GM10248 (cell line): ENCODE measurements at places on chromosomes 7 and 10.
A peak's percentile ranks its signal among the peaks of the same experiment; 100 is the strongest.

GRCh38 chr10:76697923-76698322, 939.7 kb downstream of the KCNMA1 start:
- no peak for DNase-seq

DNA sequence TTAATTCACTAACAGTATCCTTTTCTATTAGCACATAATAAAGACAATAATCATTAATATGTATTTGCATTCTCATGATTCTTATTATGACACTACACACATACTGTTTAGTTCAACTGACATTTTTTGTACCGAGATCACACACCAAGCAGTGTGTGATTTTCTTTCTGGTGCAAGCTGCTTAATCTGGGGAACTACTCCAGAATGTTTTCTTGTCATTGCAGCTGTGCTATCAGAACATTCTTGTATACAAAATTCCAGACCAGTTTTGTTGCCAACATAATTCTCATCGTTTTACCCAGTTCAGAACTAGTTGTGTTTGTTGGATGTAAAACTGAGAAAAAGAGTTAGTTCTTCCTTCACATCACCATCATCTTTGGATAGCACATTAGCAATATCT, 37.4 kb downstream of the VKORC1L1 start:
- DNase-seq = no peak

- no peak for DNase-seq
Measured at GRCh38 chr7:24786941-24787340, 29.7 kb upstream of the GSDME start.

- no peak for DNase-seq
Measured at GRCh38 chr10:3136336-3136735, 36.2 kb downstream of the PITRM1 start.

GRCh38 chr7:78924581-78924980, 528.9 kb downstream of the MAGI2 start:
- DNase-seq = no peak

GRCh38 chr10:36476399-36476798, 649.0 kb upstream of the ANKRD30A start:
- DNase-seq = no peak

- DNase-seq = no peak
Measured at GRCh38 chr10:109853921-109854320, 69.4 kb downstream of the XPNPEP1 start.

- DNase-seq = no peak
Measured at GRCh38 chr7:101612885-101613515, 16.1 kb downstream of the MYL10 start.

DNA sequence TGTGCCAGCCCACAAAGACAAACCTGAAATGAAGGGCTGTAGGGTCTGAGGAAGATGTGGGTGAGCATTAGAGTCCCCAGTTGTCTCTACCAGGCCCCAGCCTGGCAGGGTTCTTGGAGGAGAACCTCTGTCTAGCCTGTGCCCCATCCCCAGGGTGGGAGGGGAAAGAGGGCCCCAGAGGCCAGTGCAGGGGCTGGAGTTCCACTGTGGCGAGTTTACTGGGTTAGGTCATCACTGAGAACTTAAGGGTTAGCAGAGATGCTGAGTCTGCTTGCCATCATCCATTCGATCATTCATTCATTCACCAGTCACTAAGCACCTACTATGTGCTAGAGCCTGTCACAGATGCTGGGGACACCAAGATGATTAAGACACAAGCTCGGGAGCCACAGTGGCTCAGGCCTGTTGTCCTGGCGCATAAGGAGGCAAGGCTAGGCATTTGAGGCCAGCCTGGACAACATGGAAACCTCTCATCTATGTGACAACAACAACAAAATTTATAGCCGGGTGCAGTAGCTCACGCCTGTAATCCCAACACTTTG, 2.6 kb downstream of the ANKRD2 start:
- DNase-seq = no peak

DNA sequence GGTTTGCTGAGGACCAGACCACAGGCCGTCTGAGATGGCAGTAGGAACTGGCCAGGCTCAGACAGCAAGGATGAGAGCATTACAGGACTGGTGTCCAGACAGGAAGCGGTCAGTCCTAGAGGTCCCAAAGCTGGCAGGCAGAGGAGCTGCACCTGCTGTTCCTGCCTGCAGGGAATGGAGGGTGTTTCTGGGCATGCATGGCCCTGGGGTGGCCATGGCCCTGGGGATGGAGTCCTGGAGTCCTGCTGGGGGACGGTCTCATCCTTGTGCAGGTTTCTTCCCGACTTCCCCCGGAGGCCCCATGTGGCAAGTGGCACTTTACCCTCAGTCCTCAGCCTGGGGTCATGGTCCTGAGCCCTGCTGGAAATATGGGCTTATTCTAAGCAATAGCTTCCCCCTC, 274.9 kb upstream of the ADARB2 start:
- no peak for DNase-seq

DNA sequence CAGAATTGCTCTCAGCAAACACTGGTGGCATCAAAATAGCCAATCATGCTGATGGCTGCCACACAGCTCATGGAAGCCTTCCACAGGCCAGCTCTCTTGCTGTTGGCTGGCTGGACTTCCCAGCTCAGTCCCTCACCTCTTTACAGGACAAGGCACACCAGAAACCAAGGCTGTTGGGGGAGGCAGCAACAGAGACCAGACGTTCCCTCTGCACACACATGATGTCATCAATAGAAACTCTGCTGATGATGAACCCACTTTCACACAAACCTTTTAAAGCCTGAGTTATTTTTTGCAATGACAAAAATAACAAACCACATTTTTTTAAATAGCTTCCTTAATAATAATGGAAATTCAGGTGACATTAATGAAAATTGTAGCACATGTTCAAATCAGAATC, 300.9 kb upstream of the C7orf33 start:
- peak; percentile 31 for DNase-seq

GRCh38 chr7:133635541-133635940, 382.7 kb downstream of the EXOC4 start:
- no peak for DNase-seq

GRCh38 chr10:127228195-127228787, 31.9 kb upstream of the INSYN2A start:
- DNase-seq = no peak

DNA sequence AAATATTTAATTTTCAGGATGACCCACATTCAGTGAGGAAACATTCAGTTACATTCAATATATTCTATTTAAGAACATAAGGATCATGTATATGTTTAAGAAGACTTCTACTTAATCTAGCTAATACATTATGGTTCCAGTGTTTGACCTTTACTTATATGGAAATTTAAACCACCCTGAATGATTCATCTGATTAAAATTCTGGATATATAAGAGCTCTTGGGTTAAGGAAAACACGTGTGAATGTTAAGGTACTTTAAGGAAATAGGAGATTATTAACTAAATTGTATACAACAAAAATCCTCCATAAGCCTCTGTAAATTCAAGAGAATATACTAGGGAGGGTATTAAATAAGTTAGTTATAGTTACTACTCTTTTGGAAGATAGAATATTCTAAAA, 40.9 kb downstream of the HDAC9 start:
- no peak for DNase-seq

- no peak for DNase-seq
Measured at GRCh38 chr7:30920584-30921539, 9.2 kb downstream of the AQP1 start.

- no peak for DNase-seq
Measured at GRCh38 chr7:7292608-7293007, 110.3 kb downstream of the C1GALT1 start.

DNA sequence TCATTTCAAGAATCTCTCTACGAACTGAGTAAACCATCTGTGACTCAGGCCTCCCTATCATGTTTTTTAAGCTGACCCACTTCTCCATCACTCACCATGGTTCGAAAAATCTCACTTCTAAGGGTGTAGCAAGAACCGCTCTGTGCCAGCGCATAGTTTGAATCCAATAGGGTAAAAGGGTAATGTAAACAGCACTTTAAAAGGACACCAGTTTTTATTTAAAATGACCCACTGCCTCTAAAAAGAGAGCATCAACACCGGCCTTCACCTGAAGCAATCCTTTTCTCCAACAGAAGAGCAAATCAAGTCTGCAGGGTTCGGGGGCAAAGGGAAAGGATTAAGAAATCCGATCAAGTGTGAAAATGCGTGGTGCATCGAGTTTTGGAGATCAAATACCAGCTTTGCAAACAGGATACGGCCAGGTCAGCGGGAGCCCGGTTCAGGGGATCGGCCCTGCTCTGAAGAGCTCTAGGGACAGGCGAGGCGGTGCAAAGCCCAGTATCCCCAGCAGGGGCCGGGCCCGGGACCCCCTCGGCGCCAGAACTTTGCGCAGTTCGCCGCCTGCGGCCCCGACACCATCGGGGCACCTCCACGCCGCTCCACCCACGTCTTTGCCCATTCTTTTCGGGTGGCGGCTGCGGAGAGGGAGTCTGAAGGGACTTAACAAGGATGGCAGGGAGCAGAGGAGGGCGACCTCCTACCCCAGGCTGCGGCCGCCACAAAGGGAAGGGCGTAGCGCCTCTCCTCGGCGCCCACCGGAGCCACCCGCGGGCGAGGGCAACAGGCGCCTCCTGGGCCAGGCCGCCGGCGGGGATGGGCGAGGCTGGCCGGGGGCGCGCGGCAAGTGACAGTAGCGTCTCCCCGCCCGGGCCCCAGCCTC, 842 bp downstream of the NMT2 start:
- DNase-seq = peak; percentile 46

- no peak for DNase-seq
Measured at GRCh38 chr10:61840403-61840802, 61.1 kb upstream of the ARID5B start.

DNA sequence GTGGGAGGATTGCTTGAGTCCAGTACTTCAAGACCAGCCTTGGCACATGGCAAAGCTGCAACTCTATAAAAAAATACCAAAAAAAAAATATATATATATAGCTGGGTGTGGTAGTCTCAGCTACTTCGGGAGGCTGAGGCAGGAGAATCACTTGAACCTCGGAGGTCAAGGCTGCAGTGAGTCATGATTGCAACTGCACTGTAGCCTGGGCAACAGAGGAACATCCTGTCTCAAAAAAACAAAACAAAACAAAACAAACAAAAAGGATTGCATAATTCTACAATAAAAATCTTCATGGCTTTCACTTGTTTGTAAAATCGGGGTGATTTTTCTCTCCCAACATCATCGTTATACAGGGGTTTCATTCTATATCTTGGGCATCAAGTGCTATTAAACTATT, 35.1 kb downstream of the GUSB start:
- DNase-seq = no peak

DNA sequence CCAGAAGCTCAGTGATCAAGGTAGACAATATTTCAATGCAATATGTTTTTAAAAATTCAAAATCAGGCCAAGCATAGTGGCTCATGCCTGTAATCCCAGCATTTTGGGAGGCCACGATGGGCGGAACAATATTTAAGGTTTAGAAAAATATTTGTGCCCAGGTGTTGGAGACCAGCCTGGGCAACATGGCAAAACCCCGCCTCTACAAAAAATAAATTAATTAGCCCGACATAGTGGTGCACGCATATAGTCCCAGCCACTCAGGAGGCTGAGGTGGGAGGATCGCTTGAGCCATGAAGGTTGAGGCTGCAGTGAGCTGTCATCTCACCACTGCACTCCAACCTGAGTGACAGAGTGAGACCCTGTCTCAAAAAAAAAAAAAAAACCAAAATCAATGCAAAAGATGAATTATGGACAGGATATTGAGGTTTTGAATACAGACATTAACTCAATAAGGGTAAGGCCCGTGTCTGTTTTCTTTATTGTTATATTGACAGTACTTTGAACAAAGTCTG, 913 bp upstream of the IFIT5 start:
- DNase-seq = no peak

- no peak for DNase-seq
Measured at GRCh38 chr10:75418712-75419111, 12.7 kb upstream of the LRMDA start.

GRCh38 chr10:33743429-33743857, 409.0 kb upstream of the NRP1 start:
- DNase-seq = no peak

DNA sequence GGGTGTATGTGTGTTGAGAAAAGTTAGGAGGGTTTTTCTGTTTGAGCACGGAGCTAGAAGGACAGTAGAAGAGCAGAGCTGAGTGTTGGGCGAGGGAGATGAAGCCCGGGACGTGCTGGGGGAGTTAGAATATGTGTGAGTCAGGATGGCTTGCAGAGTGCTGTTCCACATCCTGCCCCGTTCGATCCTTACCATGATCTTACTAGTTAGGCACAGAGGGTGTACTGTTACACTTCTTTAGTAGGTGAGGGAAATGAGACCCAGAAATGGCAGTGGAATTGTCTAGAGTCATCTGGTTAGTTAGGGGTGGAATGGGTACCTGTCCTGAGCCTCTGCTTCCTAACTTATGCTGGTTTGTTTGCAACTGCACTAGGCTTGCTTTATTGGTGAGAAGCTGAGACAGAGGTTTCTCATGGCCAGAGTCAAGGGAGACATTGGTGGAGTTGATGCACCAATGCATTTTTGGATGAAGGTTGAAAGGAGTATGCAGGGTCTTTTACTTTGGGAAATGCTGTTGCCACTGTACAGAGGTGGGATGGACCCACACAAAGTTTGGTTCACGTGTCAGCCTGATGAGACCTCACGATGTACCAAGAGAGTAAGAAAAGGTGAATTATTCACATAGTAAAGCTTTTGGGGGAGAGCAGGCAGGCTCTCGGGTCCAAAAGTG, 42.4 kb downstream of the CCNY start:
- no peak for DNase-seq

GRCh38 chr7:71735961-71736556, 604.1 kb downstream of the GALNT17 start:
- peak; percentile 52 for DNase-seq

DNA sequence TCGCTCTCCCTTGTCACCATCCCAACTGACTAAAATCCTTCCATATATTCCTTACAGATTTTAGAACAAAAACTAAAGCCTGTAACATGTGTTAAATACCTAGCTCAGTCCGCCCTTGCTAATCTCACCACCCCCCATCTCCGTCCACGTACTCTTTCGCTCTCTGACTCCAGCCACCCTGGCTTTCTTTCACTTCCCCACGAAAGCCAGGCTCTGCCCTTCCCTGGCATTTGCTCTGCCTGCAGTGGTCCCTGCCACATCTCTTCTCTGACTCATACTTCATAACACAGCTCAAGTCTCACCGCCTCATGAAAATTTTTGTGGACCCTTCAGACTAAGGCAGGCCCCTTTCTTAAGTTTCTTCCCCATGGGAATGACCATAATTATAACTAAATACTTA, 11.7 kb upstream of the GPAM start:
- DNase-seq = no peak

DNA sequence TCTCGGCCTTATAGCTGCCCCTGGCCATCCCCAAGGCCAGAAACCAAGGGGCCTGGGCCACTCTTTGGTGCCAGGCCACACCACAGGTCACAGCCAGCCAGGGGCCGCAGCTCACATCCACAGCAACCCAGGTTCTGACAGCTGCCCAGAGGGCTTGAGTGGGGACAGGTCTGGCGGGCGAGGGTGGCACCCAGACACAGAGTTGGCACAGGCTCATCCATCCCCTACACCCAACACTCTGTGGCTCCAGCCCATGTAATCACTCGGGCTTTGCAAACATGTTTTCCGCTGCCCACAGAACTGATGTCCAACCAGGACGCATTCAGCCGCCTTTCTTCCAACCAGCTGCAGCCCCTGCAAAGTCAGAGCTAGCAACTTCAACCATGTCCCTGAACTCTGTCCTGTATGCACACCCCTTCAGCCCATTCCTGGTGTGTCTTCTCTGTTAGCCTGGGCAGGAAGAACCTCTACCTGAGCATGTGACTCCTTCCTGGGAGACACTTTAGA, 57.7 kb upstream of the PPP2R2D start:
- DNase-seq = no peak
